ENCODE measurements at places on chromosomes 5 and 9.

- DNase-seq = no peak
These were observed 21.4 kb downstream of the UGCG start for GRCh38 chr9:111917980-111918379.

DNA sequence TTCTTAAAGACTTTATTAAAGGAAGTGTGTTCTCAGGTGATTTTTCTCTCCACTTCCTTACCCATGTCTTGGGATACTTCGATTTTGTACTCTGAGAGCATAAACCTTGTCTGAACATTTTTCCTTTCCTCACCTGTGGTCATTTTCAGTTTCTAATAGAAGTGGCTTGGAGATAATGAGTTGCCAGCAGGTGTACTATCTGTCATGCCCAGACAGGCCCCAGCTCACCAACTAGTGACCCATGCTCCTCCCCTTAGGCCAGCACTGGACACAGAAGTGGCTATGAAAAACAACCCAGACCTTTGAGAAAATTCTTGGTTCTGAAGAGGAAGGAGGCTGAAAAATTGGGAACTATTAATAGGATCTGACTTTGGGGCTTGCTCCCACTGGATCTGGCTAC is 49.2 kb upstream of the SMIM32 start:
- DNase-seq = no peak

DNA sequence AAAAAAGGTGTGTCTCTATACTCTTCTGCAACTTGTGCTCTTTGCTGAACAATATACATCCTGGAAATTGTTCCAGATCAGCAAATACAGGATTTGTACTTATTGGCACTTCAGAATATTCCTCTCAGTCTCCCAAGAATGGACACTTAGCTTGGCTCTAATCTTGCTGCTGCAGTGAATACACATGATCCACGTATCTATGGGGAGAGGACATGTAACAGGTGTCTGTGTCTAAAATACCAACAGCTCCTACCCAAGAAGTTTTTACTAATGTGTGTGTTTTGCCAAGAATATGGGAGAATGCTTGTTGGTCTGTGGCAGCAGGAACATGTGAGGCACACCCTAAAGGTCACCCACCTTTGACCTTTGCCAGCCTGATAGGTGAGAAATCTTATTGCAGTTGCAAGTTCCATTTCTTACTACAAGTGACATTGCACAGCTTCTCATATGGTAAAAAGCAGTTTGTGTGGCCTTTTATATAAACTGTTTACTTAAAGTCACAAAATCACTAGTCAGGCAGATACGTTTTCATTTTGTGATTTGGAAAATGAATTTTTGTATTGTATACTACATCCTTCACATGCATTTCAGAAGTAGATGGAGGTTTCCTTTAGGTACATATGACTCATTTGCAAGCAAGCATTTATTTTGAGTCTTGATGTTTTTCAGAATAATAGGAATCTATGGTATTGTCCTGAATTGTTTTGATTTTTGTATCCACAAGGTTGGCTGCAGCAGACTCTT is 35.8 kb downstream of the PHF2 start:
- DNase-seq = no peak

DNA sequence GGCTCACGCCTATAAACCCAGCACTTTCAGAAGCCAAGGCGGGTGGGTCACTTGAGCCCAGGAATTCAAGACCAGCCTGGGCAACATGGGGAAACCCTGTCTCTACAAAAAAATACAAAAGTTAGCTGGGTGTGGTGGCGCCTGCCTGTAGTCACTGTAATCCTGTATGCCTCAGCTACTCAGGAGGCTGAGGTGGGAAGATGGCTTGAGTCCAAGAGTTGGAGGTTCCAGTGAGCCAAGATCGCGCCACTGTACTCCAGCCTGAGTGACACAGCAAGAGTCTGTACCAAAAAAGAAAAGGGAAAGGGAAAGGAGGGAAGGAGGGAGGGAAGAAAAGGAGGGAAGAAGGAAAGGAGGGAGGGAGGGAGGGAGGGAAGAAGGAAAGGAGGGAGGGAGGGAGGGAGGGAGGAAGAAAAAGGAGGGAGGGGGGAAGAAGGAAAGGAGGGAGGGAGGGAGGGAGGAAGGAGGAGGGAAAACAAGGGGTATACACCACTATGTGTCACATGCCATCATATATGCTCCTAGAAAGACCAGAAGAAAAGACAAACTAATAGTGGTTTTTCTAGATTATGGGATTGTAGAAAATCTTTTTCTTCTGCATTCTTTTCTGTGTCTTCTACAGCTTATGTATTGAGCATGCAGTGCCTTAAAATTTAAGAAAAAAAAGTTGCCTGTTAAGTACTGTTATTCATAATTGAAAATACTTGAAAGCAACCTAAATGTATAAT is 240.1 kb downstream of the DENND1A start:
- DNase-seq = no peak

DNA sequence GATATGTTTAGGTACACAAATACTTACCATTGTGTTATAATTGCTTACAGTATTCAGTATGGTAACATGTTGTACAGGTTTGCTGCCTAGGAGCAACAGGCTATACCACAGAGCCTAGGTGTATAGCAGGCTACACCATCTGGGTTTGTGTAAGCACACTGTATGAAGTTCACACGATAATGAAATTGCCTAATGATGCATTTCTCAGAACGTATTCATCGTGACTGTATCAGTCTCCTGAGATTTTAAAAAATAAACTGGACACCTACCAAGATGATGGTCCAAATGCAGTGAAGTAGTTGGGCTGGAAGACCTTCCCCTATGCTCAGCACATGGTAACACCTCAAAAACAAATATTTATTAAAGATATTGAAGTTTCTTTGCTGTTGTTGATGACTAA is 103.3 kb upstream of the NFIB start:
- DNase-seq = no peak

Data from ELF-1 (cell line).